ENCODE measurements at places on chromosomes 12 and 14. TPM values are rescaled to one million over a fixed set of nuclear protein-coding genes. Genes with fewer than 3 reads are reported as not detected.

DNA sequence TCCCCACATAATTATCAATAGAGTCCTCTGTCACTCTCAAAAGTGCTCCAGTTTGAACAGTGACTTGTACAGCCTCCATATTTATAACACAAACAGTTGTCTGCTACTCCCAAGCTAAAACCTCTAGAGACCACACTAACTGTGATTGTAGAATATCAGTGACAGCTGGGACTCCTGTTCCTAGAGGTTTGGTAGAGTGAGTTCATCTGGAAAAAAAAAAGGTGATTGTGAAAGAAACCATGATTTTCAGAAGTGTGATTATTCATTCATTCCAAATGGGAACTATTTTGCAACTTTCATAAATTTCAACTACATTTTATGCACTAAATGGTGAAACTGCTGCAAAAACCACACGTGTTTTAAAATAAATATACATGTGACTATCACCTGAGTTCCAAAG lies 128.0 kb upstream of the PLXNC1 start:
- peaks cover 17% of the 10 kb centered on the region for H3K36me3 ChIP-seq
- no peak overlapping the region for H3K27ac ChIP-seq

- no peaks in the 10 kb centered on the region for H3K27me3 ChIP-seq
- H3K4me1 ChIP-seq, result peaks cover 4% of the 10 kb centered on the region
- peaks cover 5% of the 10 kb centered on the region for H3K36me3 ChIP-seq
- DNase-seq, result no peak
- H3K27ac ChIP-seq, result peak overlapping the region; percentile 57
- no peak overlapping the region for H3K4me3 ChIP-seq
These were observed 85.1 kb downstream of the BORCS5 start for GRCh38 chr12:12441843-12442461.

DNA sequence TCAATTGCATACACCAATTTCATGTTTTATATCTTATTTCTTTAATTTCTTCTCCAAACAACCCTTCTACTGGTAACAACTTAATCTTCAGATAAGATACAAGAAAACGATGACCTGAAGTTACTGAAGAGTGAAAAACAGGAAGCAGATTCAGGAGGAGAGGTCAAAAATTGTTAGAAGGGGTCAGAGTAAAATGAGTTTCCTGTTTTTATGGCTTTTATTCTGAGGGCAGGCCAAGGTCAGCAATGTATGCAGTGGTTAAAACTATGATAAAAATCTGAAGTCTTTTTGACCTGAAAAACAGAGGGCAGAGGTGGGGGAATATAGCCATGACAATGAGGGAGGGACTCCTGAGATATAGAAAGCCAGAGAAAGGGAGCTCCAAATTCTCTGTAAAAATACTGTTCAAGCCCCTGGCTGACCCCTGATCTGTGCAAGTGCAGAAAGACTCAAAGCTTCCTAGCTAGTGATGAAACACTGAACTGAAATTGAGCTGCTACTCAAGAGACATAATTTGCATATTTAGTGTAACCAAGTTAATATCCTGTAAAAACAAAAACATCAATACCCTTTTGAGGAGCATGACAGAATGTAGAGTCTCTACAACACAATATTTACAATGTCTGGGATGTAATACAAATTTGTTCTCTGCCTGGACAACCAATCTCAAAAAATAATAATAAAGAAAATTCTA lies 514.3 kb upstream of the SEL1L start:
- H3K4me1 ChIP-seq, result no peaks in the 10 kb centered on the region
- H3K36me3 ChIP-seq, result no peaks in the 10 kb centered on the region
- no peak overlapping the region for H3K4me3 ChIP-seq
- no peak for DNase-seq
- H3K27me3 ChIP-seq, result no peaks in the 10 kb centered on the region

Gene GNB3
- 7.0 TPM for total RNA-seq

DNA sequence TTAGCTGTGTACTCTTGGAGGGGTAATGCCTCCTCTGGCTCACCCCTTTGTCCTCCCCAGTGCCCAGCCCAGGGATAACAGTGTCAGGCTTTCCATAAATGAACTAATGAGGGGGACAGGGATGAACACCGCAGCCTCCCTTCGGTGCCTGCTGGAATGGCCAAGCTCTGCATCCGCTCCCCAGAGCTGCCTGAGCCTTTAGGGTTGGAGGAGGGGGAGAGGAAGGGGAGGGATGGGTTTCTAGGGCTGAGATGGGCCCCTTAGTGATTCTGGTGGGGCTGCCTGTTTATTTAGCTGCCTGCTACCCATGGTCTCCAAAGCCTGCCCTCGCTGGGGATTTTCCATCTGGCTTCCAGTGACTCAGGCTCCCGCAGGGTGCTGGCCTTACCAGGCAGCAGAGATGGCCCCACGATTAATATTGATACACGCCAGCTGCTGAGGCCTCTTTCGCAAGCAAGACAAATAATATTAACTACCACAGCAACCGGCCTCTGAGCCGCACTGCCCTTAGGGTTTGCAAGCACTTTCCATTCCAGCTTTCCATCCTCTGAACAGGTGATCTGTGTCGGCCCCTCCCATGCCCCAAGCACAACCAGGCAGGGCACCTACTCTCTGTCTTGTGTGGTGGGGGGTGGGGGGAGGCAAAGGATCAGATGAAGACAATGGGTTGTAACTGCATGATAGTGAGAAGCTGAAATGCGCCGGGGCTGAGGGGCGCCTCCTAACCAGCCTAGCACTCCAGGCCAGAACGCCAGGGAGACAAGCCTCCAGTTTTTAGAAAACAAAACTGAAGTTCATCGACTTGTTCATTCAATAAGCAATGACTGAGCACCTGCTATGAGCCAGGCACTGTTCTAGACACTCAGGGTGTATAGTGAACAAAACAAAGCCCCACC lies 56.7 kb downstream of the C14orf132 start:
- H3K36me3 ChIP-seq, result no peaks in the 10 kb centered on the region
- no peak overlapping the region for H3K4me3 ChIP-seq

GRCh38 chr14:94132285-94132887 lies 3.0 kb upstream of the IFI27L2 start:
- H3K27me3 ChIP-seq, result peaks cover 2% of the 10 kb centered on the region
- peaks cover 10% of the 10 kb centered on the region for H3K4me1 ChIP-seq
- H3K4me3 ChIP-seq, result no peak overlapping the region
- H3K36me3 ChIP-seq, result no peaks in the 10 kb centered on the region

DNA sequence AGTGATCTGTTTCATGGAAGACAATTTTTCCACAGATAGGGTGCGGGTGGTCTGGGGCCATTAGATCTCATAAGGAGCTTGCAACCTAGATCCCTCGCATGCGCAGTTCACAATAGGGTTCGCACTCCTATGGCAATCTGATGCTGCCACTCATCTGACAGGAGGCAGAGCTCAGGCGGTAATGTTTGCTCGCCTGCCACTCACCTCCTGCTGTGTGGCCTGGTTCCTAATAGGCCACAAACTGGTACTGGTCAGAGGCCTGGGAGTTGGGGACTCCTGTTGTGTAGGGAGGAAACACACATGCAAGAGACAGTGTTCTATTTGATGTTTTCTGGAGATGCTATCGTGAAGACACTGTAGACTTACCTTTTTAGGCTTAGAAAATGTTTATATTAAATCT lies 77.0 kb upstream of the FGD4 start:
- peak overlapping the region; percentile 50 for H3K27ac ChIP-seq
- H3K36me3 ChIP-seq, result peaks cover 8% of the 10 kb centered on the region
- no peak overlapping the region for H3K4me3 ChIP-seq
- H3K27me3 ChIP-seq, result no peaks in the 10 kb centered on the region
- no peak for DNase-seq
- H3K4me1 ChIP-seq, result peaks cover 4% of the 10 kb centered on the region

DNA sequence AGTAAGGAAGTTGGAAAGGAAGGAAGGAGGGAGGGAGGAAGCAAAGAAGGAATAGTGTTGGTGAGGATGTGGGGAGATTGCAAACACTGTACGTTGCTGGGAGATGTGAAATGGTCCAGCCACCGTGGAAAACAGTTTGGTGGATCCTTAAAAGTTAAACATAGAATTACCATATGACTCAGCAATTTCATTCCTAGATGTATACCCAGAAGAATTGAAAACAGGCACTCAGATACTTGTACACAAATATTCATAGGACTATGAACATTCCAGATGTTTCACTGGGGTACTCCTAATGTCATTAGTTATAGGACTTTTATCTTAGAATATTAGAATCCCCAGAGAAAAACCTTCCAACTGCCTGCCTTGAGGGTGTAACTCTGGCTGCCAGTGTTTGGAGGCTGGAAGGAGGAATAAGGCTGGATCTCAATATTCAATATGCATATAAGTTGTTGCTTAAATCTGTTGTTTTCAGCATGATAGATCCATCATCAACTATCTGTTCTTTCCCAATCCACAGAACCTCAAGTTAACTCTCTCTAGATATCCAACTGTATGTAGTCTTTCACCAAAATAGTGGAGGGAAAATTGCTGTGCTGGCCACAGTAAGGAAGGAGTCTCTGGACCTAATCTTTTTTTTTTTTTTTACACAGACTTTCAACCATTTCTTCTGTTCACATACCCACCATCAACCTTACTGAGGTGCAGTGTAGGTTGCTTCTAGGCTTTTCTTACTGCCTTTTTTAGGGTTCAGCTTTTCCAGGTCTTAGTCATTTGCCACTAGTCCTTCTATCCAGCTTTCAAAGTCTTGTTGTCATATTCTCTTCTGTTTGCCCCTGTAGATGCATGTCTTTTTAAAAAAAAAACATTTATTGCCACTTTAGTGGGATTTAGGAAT lies 94.5 kb downstream of the DNAI7 start:
- DNase-seq, result no peak
- no peaks in the 10 kb centered on the region for H3K36me3 ChIP-seq
- H3K4me1 ChIP-seq, result no peaks in the 10 kb centered on the region

- DNase-seq, result no peak
- H3K27ac ChIP-seq, result peak overlapping the region; percentile 70
- peak overlapping the region; percentile 71 for H3K4me3 ChIP-seq
These were observed 23.7 kb upstream of the SLC2A3 start for GRCh38 chr12:7959701-7960121.

DNA sequence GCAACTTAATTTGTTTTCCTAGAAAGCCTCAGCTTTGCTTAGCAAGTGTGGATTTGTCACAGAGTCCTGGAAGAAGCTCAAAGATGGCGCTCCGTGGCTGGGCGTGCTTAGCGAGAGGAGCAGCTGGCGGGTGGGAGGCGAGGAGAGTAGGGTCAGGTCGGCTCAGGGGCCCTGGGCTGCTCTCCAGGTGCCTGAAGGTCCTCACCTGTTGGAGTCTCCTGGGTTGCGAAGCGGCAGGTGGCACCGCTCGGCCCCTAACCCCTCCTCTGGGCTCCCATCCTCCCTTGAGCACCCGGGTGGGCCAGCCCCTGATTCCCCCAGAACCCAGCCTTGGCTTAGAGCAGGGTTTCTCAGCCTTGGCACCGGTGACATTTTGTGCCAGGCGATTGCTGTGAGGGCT lies 25.1 kb downstream of the LRTM2 start:
- H3K4me1 ChIP-seq, result no peaks in the 10 kb centered on the region
- no peak for DNase-seq

DNA sequence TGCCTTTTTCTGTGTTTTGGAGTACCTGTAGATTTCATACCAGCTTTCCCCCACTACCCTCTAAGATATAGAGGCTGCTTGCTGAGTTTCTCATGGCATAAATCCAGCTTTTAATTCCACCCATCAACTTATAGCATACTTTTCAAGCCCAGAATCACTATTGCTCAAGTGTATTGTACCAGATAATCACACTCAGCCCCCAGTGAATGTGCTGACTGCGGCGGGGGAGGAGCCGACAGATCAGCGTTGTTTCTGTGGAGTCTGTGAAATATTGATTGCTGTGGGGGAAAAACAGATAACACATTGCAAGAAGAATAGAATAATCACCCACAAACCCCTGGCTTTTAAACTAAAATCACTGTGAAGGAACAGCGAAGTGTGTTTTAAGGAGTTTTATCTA lies 296.1 kb downstream of the TMEM132D start:
- DNase-seq, result no peak
- H3K27me3 ChIP-seq, result peaks cover 47% of the 10 kb centered on the region
- H3K4me3 ChIP-seq, result peak overlapping the region; percentile 7
- no peaks in the 10 kb centered on the region for H3K36me3 ChIP-seq
- H3K27ac ChIP-seq, result peak overlapping the region; percentile 84

Gene ENDOU
- not detected for total RNA-seq

Gene ERP27
- 22.8 TPM for total RNA-seq

Gene NAA30
- total RNA-seq, result 21.4 TPM

GRCh38 chr14:36976571-36977023 lies 195.8 kb downstream of the SLC25A21 start:
- H3K4me3 ChIP-seq, result no peak overlapping the region
- peaks cover 4% of the 10 kb centered on the region for H3K4me1 ChIP-seq
- DNase-seq, result no peak

DNA sequence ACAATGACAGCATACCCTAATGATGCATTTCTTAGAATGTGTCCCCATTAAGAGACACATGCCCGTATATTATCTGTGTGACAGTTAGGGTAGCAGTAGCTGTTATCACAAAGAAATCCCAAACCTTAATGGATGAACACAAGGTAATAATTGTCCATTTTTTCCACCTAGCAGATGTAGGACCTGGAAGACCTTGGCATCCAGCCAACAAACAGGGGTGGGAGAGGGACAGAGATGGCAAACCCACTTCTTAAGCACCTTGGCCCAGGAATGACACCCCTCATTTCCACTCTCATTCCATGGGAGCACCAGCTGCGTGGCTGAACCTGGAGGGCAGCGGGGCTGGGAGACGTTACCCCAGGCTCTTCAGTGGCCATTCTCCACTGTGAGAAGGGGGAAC lies 679.0 kb downstream of the AACS start:
- H3K36me3 ChIP-seq, result no peaks in the 10 kb centered on the region
- H3K4me3 ChIP-seq, result no peak overlapping the region
- H3K27ac ChIP-seq, result no peak overlapping the region
- no peaks in the 10 kb centered on the region for H3K4me1 ChIP-seq

Gene CNTN1
- total RNA-seq, result 3.1 TPM

Gene CHGA
- total RNA-seq, result 1,495 TPM

- no peak for DNase-seq
- peaks cover 4% of the 10 kb centered on the region for H3K27me3 ChIP-seq
- no peak overlapping the region for H3K4me3 ChIP-seq
- H3K4me1 ChIP-seq, result peaks cover 17% of the 10 kb centered on the region
These were observed 71.8 kb downstream of the TTC9 start for GRCh38 chr14:70713511-70713916.

Gene CFAP54
- total RNA-seq, result 5.9 TPM

DNA sequence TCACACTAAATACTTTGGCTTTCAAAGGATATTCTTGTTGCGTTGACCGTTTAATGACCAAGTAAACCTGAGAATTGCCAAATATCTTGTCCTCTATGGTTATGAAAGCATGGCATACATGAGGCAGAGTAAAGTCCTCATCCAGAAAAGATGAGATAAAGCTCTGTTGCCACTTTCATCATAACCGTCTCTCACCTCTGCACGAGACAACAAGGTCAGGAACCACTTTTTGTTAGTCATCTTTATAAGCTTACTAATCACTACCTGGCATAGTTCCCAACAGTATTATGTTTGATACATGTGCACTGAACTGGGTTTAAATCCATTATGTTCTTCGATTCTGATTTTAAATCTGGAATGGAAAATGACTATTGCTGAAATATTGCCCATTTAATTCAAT lies 31.3 kb downstream of the PTPRB start:
- no peaks in the 10 kb centered on the region for H3K36me3 ChIP-seq
- H3K4me1 ChIP-seq, result peaks cover 8% of the 10 kb centered on the region
- peaks cover 48% of the 10 kb centered on the region for H3K27me3 ChIP-seq
- DNase-seq, result no peak
- no peak overlapping the region for H3K27ac ChIP-seq

Gene OR6C75
- total RNA-seq, result not detected

Gene KRT85
- not detected for total RNA-seq

Data from progenitor cell of endocrine pancreas (in vitro differentiated cells).